ENCODE measurements at places on chromosomes 2 and 18. TPM values are rescaled to one million over a fixed set of nuclear protein-coding genes. Genes with fewer than 3 reads are reported as not detected.
A peak's percentile ranks its signal among the peaks of the same experiment; 100 is the strongest.

DNA sequence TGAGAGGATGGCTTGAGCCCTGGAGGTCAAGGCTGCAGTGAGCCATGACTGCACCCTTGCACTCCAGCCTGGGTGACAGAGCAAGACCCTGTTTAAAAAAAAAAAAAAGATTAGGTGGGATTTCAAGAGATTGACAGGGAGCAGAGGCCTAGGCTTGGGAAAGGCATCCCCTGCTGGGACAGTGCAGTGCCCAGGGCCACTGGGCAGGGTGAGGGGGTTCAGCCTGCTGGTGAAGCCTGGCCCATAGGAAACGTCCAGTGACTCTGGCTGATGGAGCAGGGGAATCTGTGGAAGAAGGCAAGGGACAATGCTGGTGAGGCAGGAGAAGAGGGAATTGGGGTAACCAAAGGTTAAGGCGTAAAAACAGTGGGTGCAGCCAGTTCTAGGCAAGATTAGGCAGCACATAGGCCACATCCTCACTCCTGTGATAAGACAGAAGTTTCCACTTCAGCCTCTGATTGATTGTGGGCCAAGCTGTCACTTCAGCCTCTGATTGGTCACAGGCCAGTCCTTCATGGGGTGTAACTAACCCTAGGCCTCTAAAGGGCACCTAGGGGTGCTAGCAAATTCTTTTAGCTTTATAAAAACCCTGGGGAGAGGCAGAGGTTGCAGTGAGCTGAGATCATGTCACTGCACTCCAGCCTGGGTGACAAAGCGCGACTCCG is 128.6 kb downstream of the MSH2 start:
- DNase-seq: no peak

Gene CMPK2
- total RNA-seq: 0.64 TPM

DNA sequence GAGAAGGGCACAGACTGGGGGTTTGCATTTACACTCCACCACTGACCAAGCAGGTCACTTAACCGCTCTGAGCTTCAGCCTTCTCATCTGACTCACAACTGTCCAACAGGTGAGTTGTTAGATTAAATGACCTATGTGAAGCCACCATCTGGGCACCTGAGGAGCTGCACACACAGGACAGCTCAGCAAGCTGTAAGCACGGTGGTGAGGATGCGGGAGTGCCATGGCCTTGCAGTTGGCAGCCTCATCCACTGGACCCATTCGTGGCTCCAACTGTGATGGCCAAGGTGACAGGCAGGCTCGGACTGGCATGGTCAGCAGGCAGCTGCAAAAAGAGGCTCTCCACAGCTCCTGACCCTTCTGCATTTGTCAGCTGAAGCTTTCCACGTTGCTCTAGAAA is 23.3 kb upstream of the AMMECR1L start:
- no peak for DNase-seq

Gene HOXD13
- total RNA-seq: not detected

- peak; percentile 77 for DNase-seq
These were observed 43.5 kb upstream of the LMAN1 start for GRCh38 chr18:59402432-59403090.

- no peak for DNase-seq
These were observed 1.4 kb upstream of the MBP start for GRCh38 chr18:77133835-77134496.

Gene MREG
- total RNA-seq: 1.9 TPM

- DNase-seq: no peak
These were observed 33.3 kb downstream of the ABCB11 start for GRCh38 chr2:168997794-168998193.

GRCh38 chr2:138500592-138501424 is 762 bp upstream of the SPOPL start:
- DNase-seq: no peak

GRCh38 chr2:62050456-62051045 is 145.1 kb downstream of the COMMD1 start:
- no peak for DNase-seq

GRCh38 chr2:115386465-115386864 is 944.0 kb downstream of the DPP10 start:
- no peak for DNase-seq

Gene SNTG2
- total RNA-seq: 0.38 TPM

GRCh38 chr2:126894082-126894481 is 4.6 kb upstream of the TEX51 start:
- DNase-seq: no peak

GRCh38 chr2:114038710-114039109 is 148.8 kb downstream of the ACTR3 start:
- DNase-seq: no peak

DNA sequence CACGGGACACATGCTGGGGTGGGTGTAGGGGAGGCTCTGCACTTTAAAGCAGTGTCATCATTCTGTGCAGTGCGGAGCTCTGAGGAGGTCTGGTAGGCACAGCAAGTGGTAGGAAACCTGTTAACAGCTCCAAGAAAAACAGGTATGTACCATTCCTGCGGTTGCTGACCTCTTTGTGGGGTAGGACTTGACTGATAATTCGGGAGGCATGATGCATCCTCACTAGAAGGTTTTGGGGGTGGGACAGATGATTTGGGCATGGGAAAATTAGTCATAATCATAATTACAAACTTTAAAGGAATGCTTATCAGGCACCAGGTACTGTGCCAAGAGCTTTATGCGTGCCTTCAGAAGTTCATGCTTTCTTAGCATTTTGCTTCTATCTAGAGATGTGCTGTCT is 9.7 kb downstream of the DOK1 start:
- no peak for DNase-seq

DNA sequence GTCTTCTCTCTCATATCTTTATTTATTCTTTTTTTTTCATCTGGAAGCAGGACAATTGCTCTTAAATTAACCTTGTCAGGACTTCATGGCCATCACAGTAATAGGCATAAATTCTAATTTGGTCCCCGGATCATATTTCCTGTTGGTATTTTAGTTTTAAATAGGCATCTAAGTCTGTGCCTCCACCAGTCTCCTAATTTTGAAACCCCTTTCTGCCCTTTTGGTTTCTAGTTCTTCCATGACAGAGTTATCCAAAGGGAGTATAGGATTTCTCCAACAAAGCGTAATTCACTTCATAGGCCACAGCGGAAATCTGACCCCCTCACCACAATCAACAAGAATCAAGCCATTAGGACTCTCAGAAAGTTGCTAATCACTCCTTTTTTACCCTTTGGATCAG is 3.8 kb downstream of the EPHA4 start:
- no peak for DNase-seq

GRCh38 chr2:136132825-136133155 is 14.8 kb upstream of the CXCR4 start:
- DNase-seq: no peak

DNA sequence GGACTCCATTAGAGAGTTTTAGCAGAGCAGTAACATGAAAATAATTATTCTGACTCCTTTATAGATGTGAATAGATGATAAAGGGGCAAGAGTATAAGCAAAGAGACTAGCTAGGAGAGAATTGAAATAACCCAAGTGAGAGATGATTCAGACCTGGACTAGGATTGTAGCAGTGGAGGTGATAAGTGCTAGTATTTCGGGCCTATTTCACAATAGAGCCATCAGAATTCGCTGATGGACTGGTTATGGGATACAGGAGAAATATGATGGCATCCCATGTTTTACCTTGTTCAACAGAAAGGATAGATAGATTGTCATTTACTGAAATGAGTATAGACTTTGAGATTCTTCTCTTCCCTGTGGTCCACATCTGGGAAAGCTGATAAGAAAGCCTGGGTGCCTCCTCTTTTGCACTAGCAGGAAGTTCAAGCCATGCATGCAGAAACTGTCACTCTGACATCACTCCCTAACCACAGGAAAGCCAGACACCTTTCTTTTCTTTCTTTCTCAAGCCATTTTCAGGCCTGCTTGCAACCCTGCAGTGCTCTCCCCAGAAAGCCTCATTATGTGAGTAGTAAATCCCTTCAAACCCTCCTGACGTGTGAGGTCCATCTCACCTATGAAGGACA is 25.3 kb downstream of the DYNAP start:
- no peak for DNase-seq

Gene LOXHD1
- total RNA-seq: under 0.01 TPM

GRCh38 chr18:76801567-76802505 is 20.5 kb upstream of the ZNF236 start:
- peak; percentile 53 for DNase-seq

Gene UGT1A3
- total RNA-seq: not detected

Gene UGT1A10
- not detected for total RNA-seq

- DNase-seq: no peak
These were observed 73.3 kb downstream of the RHOB start for GRCh38 chr2:20520128-20520527.
